Kasumi-1 (cell line): ENCODE measurements at places on chromosomes 4 and X.

- DNase-seq, result no peak
Observed at GRCh38 chr4:186760576-186760975, 36.9 kb upstream of the FAT1 start.

DNA sequence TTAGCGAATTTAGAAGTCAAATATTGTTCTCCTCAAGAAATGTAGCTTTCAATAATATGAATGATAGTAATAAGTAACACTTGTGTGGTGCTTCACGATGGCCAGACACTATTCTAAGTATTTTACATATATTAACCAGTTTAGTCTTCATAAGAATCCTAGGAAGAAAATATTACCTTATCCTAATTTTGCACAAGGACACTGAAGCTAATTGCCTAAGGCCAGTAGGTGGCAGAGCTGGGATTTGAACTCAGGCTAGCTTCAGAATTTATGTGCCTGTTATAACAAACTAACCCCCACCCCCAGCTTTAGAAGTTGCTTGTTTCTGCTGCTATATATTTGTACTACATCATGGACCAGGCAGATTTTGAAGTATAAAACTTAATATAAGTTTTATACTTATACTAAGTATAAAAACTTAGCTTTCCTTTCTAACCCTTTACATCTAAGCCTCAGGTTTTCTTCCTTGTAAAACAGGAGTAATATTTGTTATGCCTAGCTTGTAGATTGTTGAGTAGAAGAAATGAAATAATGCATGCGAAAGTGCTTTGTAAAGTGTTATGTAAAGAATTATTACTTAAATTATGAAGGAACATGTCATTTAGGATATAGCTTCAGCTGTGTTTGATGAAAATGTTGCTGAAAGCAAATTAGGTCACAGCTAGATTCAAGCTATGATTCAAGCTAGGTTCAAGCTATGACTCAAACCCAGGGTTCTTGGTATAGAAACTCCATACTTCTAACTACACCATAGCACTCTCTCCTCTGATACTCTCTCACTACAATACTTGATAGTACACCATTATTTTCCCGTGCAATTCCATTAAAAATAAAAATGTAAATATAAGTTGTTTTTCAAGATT lies 4.2 kb upstream of the CDS1 start:
- DNase-seq, result peak; percentile 68

DNA sequence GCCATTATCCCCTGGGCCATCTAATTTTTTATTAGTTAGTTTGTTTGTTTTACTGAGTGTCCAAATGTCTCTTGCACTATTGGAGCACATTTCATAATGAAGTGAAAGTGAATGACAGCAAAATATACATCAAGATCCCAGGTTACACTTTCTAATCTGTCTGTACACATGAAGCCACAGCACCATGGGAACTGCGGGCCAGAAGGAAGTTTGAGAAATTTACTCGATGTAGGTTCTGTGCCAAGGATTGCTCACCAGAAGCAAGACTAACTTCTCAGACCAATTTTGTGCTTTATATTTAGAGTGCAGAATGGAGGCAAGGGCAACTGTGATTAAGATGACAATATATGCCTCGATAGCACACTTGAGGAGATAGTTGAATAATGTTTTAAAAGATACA lies 258.0 kb downstream of the COL25A1 start:
- DNase-seq, result no peak

DNA sequence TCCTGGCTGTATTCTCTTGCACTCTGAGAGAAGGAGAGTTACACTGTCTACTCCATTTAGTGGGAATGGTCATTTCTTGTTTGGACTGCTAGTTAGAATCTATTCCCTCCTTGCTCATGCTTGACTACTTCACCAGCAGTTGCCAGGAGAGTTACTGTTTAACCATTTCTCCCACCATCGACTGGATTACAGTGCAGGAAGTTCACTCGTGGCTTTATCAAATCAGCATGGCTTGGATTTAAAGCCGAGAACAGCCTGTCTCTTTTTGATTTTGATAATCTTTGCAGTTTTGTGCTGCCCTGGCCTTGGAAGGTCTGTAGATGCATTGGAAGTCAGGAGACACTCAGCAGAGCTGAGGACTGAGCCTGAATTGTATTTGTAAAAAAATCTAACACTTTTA lies 3.2 kb downstream of the GBA3 start:
- DNase-seq, result no peak

- DNase-seq, result no peak
Observed at GRCh38 chr4:143517764-143518163, 4.3 kb downstream of the SMARCA5 start.

DNA sequence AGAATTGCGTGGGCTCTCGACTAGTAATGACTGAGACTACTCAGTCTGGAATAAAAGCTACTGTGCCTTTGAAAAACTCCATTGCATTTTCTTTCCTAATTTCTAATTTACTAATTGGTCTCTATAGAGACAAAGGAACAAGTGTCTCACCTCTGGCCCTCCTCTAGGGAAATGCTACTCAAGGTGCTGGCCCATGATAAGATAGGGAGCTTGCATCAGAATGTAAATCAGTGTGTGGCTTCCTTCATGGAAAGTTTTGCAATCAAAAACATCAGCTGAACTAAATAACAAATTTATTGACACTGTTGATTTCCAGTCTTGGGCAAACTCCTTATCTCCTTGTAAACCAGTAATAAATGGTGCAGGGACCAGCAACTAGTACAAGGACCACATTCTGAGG lies 81.8 kb downstream of the SRPX start:
- DNase-seq, result no peak

GRCh38 chrX:38041237-38041636 lies 34.9 kb downstream of the SYTL5 start:
- no peak for DNase-seq

DNA sequence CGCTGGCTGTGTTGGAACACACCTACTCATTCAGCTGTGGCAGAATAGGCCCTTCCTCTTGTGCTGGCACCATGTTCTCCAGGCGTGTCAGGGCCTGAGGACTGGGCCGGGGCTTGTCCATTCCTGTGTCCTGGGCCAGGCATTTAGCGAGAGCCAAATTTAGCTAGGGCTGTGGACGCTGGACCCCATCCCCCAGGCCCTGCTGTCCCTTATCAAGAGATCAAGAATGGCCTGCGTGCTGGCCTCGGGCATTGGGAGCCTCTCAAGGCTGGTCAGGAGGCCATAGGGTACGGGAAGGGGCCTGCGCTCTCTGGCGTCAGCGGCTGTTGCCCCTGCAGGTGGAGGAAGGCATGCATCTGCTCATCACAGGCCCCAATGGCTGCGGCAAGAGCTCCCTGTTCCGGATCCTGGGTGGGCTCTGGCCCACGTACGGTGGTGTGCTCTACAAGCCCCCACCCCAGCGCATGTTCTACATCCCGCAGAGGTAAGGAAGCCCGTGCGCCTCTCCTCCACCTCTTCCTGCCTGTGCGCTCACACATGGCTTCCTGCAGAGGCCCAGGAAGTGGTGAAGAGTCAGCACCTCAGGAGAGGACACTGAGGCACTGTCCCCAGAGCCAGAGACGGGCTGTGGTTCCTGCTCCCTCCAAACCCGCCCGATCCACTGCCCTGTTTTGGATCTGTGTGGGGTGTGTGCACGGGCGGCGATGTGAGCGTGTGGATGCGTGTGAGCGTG lies 15.3 kb downstream of the ABCD1 start:
- DNase-seq, result no peak

GRCh38 chr4:40292313-40292759 lies 42.8 kb upstream of the CHRNA9 start:
- no peak for DNase-seq

- DNase-seq, result peak; percentile 96
Observed at GRCh38 chr4:53706422-53707032, 115.2 kb upstream of the LNX1 start.

DNA sequence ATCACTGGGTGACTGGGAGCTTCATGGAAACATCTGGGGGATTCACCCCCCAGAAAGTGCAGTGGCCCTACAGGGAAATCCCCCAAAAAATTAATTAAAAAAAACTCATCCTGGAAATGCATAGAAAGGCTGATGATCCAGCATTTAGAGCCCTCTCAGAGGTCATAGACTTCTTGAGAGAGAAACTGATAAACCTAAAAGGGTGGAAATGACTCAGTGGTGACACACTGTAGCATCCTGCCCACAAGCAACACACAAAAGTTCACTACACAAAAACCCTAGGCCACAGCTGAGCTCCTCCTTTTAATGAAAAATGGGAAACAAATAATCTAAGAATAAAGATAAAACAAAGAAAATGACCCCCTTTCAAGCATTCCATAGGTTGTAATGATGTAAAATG lies 911.5 kb downstream of the GLUD2 start:
- no peak for DNase-seq
